CD4-positive, alpha-beta memory T cell (primary cell): ENCODE measurements at places on chromosomes 2 and 18. TPM values are rescaled to one million over a fixed set of nuclear protein-coding genes. Genes with fewer than 3 reads are reported as not detected.

INHA gene
- total RNA-seq = not detected

FBXO48 gene
- 6.5 TPM for total RNA-seq

TWIST2 gene
- not detected for total RNA-seq

MALT1 gene
- total RNA-seq = 96.7 TPM

INO80C gene
- total RNA-seq = 30.3 TPM

CD207 gene
- total RNA-seq = not detected

CROCC2 gene
- not detected for total RNA-seq

DCC gene
- total RNA-seq = not detected

LYPD6B gene
- not detected for total RNA-seq

SLC14A1 gene
- total RNA-seq = 2.8 TPM

GRCh38 chr18:60191926-60192325 is 180.6 kb downstream of the MC4R start:
- no peaks in the 10 kb centered on the region for H3K27me3 ChIP-seq
- DNase-seq = no peak
- H3K4me3 ChIP-seq = no peak overlapping the region
- H3K4me1 ChIP-seq = no peaks in the 10 kb centered on the region

DNA sequence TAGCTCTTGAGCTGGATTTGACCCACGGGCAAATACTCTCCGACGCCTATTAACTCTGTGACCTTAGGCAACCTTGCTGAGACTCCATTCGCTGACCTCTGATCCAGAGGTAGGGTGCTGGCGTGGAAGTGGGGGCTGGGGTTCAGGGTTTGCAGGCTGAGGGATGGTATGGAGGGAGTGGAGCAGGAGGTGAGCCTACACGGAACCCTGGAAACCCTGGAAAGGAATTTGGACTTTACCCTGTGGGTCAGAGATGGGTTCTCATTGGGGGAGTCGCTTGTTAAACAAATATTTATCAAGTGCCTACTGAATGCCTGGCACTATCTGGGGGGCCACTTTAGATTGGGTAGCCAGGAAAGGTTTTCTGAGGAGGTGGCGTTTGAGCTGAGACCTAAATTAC is 58.2 kb upstream of the FZD7 start:
- no peaks in the 10 kb centered on the region for H3K27me3 ChIP-seq
- no peak for DNase-seq
- H3K4me3 ChIP-seq = no peak overlapping the region
- H3K4me1 ChIP-seq = no peaks in the 10 kb centered on the region
- no peaks in the 10 kb centered on the region for H3K36me3 ChIP-seq
- no peak overlapping the region for H3K27ac ChIP-seq

- H3K4me3 ChIP-seq = no peak overlapping the region
- H3K4me1 ChIP-seq = no peaks in the 10 kb centered on the region
- no peaks in the 10 kb centered on the region for H3K36me3 ChIP-seq
- DNase-seq = no peak
- no peaks in the 10 kb centered on the region for H3K27me3 ChIP-seq
These were observed 122.5 kb downstream of the FHOD3 start for GRCh38 chr18:36419900-36420531.

GRCh38 chr2:133552821-133553220 is 15.4 kb downstream of the NCKAP5 start:
- H3K4me1 ChIP-seq = no peaks in the 10 kb centered on the region
- H3K4me3 ChIP-seq = no peak overlapping the region
- no peak for DNase-seq

- H3K27me3 ChIP-seq = no peaks in the 10 kb centered on the region
- no peak for DNase-seq
- no peak overlapping the region for H3K4me3 ChIP-seq
- no peaks in the 10 kb centered on the region for H3K36me3 ChIP-seq
- H3K27ac ChIP-seq = no peak overlapping the region
- no peaks in the 10 kb centered on the region for H3K4me1 ChIP-seq
These were observed 92.5 kb downstream of the KCNF1 start for GRCh38 chr2:11004199-11004598.

GRCh38 chr2:122754561-122754960 is 999.1 kb downstream of the TSN start:
- H3K4me3 ChIP-seq = no peak overlapping the region
- no peak overlapping the region for H3K27ac ChIP-seq
- H3K4me1 ChIP-seq = no peaks in the 10 kb centered on the region

DNA sequence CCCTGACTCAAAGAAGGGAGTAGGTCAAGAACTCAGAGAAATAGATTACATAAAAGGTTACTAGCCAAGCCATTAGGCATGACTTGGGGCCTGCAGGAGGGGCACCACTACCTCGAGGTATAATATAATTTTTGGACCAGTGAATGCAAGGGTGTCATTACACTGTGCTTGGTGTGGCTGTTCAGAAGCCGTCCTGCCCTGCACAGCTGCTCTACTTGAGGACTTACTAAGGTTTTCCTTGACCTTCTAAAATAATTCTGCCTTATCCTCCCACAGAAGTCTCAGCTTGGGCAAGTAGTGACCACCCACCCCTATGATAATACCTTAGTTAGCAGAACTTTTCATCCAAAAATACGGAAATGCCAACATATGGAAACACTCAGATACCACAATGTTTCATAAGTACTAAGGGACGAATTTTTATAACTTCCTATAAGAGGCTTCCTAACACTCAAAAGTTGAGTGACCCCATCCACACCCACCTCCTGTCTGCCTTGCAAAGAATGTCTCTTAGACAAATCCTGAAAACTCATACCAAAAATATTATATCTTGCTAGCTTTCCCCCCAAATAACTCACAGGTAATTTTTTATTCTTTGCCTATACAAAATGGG is 17.7 kb upstream of the ATG16L1 start:
- no peaks in the 10 kb centered on the region for H3K36me3 ChIP-seq
- peaks cover 57% of the 10 kb centered on the region for H3K4me1 ChIP-seq
- no peak for DNase-seq
- no peak overlapping the region for H3K4me3 ChIP-seq
- H3K27ac ChIP-seq = peak overlapping the region; percentile 14

GRCh38 chr2:64210816-64211215 is 66.6 kb upstream of the PELI1 start:
- H3K4me3 ChIP-seq = no peak overlapping the region
- no peak for DNase-seq
- H3K36me3 ChIP-seq = no peaks in the 10 kb centered on the region

DNA sequence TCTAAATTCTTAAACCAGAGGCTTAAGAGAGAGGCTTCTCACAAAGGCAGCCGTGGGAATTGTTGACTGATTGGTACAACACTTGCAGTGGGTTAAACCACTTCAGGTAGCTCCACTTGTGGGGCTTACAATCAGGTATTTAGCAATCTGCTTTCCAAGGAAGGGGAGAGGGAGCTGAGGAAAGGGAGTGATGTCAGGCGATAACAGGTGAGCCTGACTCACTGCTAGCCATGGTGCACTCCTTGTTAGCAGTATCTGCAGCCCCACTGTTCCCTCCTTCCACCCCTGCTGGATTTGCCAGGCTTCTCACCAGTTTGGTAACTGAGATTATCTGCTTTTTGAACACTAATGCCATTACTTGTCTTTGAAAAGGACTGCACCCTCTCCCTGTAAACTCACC is 1056.7 kb upstream of the FANCL start:
- H3K27me3 ChIP-seq = no peaks in the 10 kb centered on the region
- H3K4me1 ChIP-seq = no peaks in the 10 kb centered on the region
- no peaks in the 10 kb centered on the region for H3K36me3 ChIP-seq
- no peak overlapping the region for H3K4me3 ChIP-seq

DNA sequence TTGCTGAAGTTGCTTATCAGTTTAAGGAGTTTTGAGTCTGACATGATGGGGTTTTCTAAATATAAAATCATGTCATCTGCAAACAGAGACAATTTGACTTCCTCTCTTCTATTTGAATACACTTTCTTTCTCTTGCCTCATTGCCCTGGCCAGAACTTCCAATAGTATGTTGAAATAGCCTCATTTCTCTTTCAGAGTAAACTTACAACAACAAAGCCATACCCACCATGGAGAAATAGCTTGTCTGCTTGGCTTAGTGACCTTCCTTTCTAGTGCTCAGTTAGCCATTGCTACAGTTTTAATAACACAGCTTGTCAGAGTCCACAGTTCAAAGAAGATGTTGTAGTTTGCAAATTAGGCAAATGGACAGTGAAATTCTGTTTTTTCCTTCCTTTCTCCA is 228.0 kb downstream of the ETAA1 start:
- no peaks in the 10 kb centered on the region for H3K4me1 ChIP-seq
- no peaks in the 10 kb centered on the region for H3K36me3 ChIP-seq
- no peak overlapping the region for H3K27ac ChIP-seq
- no peak overlapping the region for H3K4me3 ChIP-seq
- no peak for DNase-seq
- no peaks in the 10 kb centered on the region for H3K27me3 ChIP-seq

GRCh38 chr2:60352491-60353405 is 200.7 kb downstream of the BCL11A start:
- H3K4me3 ChIP-seq = no peak overlapping the region
- no peaks in the 10 kb centered on the region for H3K4me1 ChIP-seq
- H3K27me3 ChIP-seq = no peaks in the 10 kb centered on the region
- no peak overlapping the region for H3K27ac ChIP-seq
- no peak for DNase-seq

GRCh38 chr2:187547353-187547979 is 6.8 kb downstream of the TFPI start:
- H3K27ac ChIP-seq = no peak overlapping the region
- no peak for DNase-seq
- H3K4me3 ChIP-seq = no peak overlapping the region
- H3K36me3 ChIP-seq = no peaks in the 10 kb centered on the region

- no peaks in the 10 kb centered on the region for H3K36me3 ChIP-seq
- H3K4me3 ChIP-seq = no peak overlapping the region
These were observed 68.6 kb downstream of the ZAP70 start for GRCh38 chr2:97781981-97782380.

DNA sequence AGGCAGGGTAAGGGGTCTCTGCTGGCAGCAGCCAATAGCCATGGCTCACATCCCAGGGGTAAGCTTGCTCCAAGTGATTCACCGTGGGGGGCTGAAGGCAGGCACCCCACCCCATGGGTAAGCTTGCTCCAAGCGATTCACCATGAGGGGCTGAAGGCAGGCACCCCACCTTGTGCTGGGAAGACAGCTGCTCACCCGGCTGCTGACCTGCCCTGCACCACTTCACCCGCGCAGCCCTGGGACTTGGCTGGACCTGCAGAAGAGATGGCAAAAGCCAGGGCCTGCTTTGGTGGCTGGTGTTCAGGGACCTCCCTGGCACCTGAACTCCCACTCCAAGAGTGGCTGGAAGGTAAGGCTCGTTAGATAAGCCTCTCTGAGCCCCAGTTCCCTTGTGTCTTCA is 19.2 kb downstream of the PTGR3 start:
- H3K27ac ChIP-seq = no peak overlapping the region
- H3K4me3 ChIP-seq = no peak overlapping the region
- no peaks in the 10 kb centered on the region for H3K27me3 ChIP-seq
- no peak for DNase-seq
